Suprapubic skin (tissue), 4 donors: ENCODE measurements at places on chromosomes 2 and 18. TPM values are rescaled to one million over a fixed set of nuclear protein-coding genes. Genes with fewer than 3 reads are reported as not detected.

The TRIM43 gene
- not detected for total RNA-seq

DNA sequence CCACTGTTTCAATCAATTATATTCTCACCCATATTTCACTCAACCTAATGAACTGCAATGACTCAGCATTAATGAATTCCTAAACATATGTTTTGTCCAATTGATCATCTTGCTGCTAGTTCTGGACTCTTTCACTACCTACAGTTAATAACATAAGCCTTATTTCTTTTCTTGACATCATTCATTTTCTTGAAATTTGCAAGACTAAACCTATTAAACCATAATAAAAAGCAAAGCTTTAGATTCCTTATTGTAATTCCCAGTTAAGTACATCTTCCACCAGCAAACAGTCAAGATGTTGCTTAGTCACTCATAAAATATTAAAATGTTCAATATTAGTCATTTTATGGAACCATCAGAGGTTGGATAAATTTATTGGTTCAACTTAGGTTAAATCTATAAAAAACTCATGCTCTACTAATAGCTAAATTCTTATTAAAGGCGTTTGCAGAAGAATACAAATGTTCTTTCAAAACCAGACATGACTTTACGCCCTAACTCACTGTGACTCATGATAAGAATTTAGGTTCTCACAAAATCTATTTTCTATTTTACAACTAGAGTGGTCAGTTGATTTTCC lies 599.4 kb downstream of the RNF144A start:
- DNase-seq: no peak
- H3K36me3 ChIP-seq: no peaks in the 10 kb centered on the region
- H3K4me1 ChIP-seq: no peaks in the 10 kb centered on the region
- H3K27ac ChIP-seq: no peak overlapping the region

The RAB6C gene
- 0.40 TPM for total RNA-seq

DNA sequence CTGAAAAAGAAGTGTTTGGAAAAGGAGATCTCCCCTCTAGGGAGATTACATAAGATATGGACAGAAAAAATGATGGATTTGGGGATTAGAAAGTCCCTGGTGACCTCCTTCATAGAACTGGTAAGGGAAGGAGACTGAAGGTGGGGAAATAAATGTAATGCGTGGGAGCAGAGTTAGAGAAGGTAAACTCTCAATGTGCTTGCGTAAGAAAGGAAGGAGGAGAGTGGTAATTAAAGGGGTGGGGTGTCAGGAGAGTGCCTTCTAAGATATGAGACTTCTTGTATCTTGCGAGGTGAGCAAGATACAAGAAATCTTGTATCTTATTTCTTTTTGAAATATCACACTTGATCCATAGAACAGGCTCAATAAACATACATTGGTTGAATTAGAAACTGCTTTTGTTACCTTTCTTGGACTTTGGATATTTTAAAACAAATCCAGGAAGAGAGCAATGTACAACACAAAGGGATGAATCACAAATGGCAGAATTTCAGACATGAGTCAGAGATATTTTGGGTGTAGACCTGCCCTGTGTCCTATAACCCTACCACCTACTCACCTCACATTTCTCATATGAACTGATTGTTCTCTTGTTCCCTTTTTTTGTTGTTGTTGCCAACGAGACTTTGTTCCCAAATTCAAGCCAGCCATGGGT lies 342.4 kb downstream of the INSIG2 start:
- no peak overlapping the region for H3K27ac ChIP-seq
- no peak for DNase-seq
- H3K4me3 ChIP-seq: no peak overlapping the region
- no peaks in the 10 kb centered on the region for H3K27me3 ChIP-seq

The HOXD13 gene
- total RNA-seq: not detected
